ENCODE measurements at places on chromosomes 11 and 22.

DNA sequence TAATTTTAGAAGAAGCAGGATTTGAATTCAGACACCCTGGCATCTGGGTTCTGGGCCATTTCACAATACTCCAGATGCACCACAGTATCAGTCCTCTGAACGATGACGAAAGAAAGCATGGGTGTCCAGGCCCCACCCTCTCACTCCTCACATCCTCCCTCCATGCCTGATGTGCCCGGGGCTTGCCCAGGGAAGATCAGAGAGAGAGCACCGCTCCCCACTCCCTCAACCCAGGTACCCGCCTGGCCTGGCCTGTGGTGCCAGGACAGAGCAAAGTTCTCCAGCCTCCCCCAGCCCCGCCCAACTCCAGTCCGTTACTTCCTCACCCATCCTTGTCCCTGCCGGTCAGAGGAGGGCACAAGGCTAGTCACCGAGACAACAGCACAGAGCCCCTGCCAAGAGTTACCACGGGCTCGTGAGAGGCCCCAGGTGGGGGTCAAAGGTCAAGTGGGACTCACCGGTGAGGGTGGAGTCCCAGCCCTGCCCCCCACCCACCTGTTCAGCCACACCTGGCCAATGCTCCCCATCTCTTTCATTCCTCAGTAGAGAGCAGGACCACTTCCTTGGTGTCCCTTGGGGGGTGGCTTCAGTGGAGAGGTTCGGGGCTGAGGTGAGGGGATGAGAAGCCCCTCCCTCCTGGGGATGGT, 8.1 kb downstream of the BCL9L start:
- no peak overlapping the region for H3K4me3 ChIP-seq
- H3K27ac ChIP-seq, result peak overlapping the region; percentile 80
- DNase-seq, result peak; percentile 75

DNA sequence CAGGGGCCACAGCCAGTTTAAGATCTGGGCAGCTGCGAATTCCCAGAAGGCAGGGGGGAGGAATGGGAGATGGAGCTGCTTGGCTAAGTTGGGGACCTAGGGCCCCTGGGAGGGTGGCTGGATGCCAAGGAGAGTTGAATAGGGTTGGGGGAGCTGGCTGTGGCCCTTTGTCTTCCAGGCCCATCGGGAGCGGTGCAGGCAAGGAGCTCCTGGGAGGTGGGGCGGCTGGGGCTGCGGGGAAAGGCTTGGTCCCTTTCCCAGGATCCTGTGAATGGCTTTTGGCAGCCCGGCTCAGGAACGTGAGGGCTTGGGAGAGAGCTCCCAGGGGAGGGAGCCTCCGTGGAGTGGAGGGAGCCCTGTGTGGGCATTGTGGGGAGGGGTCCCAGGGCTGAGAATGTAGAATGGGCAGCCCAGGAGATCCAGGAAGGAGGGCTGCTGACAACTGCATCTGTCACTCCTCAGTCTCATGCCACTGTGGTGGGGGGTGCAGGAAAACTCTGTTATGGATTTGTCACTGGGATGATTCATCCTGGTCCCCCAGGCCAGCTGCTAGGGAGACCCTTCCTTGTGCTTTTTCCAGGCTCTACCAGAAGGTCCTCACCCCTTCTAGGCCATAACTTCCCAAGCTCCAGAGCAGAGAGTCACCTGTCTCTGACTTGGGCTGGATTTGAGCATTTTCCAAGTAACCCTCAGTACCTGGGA, 6.0 kb downstream of the FREY1 start:
- H3K27ac ChIP-seq, result no peak overlapping the region
- no peaks in the 10 kb centered on the region for H3K4me1 ChIP-seq
- H3K4me3 ChIP-seq, result no peak overlapping the region
- no peak for DNase-seq
- no peaks in the 10 kb centered on the region for H3K36me3 ChIP-seq

DNA sequence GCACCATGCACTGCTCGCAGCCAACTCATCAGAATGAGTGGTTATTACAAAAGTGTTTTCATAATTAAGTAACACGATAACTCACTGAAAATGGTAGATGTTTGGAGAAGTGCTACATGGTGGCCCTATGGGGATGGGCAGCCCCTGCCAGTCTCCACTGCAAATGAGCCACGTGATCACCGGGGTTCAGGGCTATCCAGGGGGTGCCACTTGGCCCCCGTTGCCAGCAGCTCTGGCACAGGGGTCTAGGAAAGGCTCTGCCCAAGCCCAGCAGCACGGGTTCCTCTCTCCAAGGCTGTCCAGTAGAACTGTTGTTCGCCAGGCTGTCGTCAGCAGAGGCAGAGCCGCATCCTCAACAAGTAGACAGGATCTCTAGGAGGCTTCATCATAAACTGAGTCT, 382.1 kb upstream of the B3GAT1 start:
- no peak overlapping the region for H3K27ac ChIP-seq
- no peaks in the 10 kb centered on the region for H3K36me3 ChIP-seq
- no peaks in the 10 kb centered on the region for H3K4me1 ChIP-seq
- H3K4me3 ChIP-seq, result no peak overlapping the region
- no peak for DNase-seq

DNA sequence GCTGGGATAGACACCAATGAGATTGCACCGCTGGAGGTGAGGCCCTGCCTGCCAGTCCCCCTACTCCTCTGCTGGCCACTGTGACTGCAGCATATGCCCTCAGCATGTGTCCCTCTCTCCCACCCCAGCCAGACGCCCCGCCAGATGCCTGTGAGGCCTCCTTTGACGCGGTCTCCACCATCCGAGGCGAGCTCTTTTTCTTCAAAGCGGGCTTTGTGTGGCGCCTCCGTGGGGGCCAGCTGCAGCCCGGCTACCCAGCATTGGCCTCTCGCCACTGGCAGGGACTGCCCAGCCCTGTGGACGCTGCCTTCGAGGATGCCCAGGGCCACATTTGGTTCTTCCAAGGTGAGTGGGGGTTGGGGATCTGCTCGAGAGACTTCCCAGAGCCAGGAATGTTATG, 5.7 kb upstream of the SMARCB1 start:
- no peaks in the 10 kb centered on the region for H3K36me3 ChIP-seq
- H3K4me3 ChIP-seq, result no peak overlapping the region
- H3K27ac ChIP-seq, result no peak overlapping the region
- no peaks in the 10 kb centered on the region for H3K4me1 ChIP-seq
- no peaks in the 10 kb centered on the region for H3K27me3 ChIP-seq
- no peak for DNase-seq

All from aorta (tissue), 5 donors.